ENCODE measurements at places on chromosomes 4 and X.
A peak's percentile ranks its signal among the peaks of the same experiment; 100 is the strongest.

- DNase-seq = peak; percentile 11
Measured at GRCh38 chrX:39627257-39627656, 470.5 kb downstream of the BCOR start.

DNA sequence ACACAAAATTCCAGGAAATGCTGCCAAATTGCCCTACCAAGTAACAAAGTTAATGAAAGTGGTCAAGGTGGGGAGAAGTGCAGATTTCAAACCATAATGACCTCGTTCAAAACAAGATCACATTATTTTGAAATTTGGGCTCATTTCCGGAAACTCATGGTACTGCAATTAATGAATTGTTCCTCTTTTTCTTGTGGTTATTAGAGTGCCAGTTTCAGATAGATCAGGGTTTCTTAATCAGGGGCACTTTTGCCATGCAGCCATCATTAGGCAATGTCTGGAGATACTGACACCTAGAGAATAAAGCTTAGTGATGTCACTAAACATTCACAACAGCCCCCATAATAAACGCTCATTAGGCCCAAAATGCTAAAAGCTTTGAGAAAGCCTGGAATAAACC is 381.5 kb upstream of the GALNT7 start:
- DNase-seq = no peak

DNA sequence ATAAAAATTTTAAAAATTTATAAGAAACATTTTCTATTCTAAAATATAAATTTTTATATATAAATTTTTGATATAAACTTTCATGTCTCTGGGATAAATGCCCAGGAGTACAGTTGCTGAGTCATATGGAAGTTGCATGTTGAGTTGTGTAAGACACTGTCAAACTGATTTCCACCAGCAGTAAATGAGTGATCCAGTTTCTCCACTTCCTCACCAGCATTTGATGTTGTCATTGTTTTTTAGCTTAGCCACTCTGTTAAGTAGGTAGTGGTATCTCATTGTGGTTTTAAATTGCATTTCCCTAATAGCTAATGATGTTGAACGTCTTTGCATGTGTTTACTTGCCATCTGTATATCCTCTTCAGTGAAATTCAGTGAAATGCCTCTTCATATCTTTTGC is 66.5 kb downstream of the MAMLD1 start:
- no peak for DNase-seq

GRCh38 chrX:101029665-101030064 is 22.2 kb downstream of the TRMT2B start:
- no peak for DNase-seq

GRCh38 chr4:188754372-188755002 is 615.2 kb downstream of the TRIML1 start:
- no peak for DNase-seq

DNA sequence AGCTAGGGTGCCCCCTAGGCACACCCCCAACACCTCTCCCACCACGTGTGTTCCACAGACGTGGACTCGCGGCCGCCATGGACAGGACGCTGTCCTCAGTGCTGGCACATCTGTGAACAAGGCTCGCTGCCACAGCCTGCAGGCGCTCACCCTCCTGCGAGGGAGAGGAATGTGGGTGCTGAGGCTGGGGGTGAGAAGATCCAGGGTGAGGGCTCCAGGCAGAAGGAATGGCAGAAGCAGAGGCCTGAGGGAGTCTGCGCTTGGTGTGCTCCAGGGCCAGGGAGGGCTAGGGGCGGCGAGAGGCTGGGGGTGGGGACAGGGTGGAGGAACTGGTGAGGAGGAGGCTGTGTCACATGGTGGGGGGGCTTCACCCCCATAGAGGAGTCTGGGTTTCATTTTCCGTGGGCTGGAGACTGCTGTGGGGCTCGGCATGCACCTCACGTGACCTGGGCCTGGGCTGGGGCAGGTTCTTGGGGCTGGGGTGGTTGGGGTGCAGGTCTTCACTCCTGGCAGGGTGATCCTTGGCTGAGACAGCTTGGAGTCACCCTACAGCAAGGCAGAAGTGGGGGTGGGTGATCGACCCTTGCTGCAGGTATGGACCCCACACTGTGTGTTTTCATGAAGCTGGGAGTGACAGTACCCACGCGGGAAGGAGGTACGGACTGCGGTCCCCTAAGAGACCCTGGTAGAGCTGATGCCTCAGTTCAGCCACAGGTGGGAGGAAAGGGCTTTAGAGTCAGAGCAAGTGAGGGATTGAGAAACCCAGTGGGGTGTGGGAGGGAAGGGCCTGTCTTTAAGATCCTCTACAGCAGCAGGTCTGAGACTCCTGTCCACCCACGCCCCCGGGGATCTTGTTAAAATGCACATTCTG is 103.7 kb downstream of the PSAPL1 start:
- DNase-seq = no peak

- no peak for DNase-seq
Measured at GRCh38 chr4:185270885-185271284, 61.5 kb downstream of the SNX25 start.

GRCh38 chr4:3041192-3042142 is 32.9 kb downstream of the HTT-AS start:
- peak; percentile 14 for DNase-seq

- no peak for DNase-seq
Measured at GRCh38 chrX:153381684-153382532, 19.2 kb downstream of the PNMA6E start.

GRCh38 chr4:148376151-148376550 is 66.1 kb downstream of the NR3C2 start:
- DNase-seq = peak; percentile 49

DNA sequence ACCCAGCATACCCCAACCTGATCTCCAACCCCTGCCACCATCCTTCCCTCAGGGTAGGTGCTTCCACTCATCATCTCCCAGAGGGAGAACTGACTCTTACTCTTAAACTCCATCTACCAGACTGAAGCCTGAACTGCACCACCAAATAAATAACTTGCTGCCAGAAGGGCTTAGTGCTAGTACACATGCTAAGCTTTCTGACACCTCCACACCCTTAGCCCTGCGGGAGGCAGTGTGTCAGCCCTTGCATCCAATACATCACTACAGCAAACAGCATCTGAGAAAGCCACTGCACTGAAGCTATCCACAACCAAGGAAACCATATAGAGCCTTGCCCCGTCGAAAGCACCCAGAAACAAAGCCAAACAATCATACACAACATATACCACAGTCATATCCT is 68.6 kb upstream of the MCF2 start:
- DNase-seq = no peak

DNA sequence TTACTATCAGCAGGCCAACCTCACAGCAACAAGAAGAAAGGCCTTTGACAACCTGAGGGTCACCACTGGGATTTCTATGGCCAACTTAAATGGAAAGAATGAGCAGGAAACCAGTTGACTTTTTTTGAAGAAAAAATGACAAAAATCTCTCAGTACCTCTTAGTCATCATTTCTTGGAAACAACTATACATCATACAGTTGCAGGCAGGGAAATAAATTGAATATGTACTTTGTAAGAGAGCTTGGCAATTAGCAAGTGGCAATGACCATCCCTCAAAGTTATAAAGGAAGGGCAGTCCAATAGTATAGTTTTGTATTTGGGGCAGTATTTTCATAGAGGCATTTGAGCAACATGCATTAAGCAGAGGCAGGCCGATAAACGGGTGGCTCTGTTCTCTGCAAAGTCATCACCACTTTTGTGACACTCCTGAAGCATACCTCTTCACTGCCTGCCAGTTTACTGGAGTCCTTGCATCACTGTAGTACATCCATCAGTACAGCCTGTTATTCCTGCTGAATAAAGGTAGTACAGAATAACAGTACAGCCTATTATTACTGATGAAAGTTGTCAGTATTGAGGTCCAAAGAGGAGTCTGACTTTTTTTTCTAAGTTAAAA is 83.3 kb upstream of the AMELX start:
- no peak for DNase-seq

- no peak for DNase-seq
Measured at GRCh38 chrX:154310616-154311536, 15.3 kb downstream of the TKTL1 start.
